ENCODE measurements at places on chromosomes 13 and 19.
A peak's percentile ranks its signal among the peaks of the same experiment; 100 is the strongest.

DNA sequence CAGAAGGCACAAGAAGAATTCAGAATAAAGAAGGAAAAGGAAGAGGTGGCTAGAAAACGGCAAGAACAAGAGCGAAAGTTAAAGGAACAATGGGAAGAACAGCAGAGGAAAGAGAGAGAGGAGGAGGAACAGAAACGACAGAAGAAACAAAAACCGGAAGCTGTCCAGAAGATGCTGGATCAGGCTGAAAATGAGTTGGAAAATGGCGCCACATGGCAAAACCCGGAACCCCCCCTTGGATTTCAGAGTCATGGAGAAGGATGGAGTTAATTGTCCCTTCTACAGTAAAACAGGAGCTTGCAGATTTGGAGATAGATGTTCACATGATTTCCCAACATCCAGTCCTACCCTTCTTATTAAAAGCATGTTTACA is 6.7 kb downstream of the CD209 start:
- DNase-seq: no peak

GRCh38 chr19:5115351-5115750 is 146.4 kb downstream of the KDM4B start:
- no peak for DNase-seq

- peak; percentile 27 for DNase-seq
These were observed 48.5 kb downstream of the NBEA start for GRCh38 chr13:34990399-34991214.

- DNase-seq: no peak
These were observed 270.9 kb downstream of the LMO7 start for GRCh38 chr13:75907044-75907443.

- DNase-seq: no peak
These were observed 16.5 kb downstream of the DGKH start for GRCh38 chr13:42064966-42065365.

- DNase-seq: peak; percentile 43
These were observed 2.0 kb upstream of the ZBTB45 start for GRCh38 chr19:58521651-58522050.

Measured in HT-29 (cell line).